EL (cell line): ENCODE measurements at places on chromosomes 1 and 21.
A peak's percentile ranks its signal among the peaks of the same experiment; 100 is the strongest.

DNA sequence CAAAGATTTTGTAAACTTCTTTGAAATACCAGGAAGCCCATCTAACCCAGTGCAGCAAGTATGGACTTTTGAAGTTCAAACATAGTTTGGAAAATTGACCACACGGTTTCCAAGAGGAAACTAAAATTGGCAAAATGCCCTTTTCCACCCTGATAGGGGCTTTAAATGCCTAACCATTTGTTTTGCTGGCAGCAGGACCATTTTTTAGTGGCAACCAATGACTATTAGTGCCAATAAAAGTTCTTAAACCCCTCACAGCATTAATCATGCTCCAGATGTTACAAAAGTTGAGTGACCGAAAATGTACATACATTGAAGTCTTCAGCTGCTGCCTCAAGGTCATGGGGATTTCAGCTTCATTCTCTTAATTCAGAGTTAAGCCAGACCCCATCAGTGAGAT lies 46.4 kb upstream of the ENAH start:
- DNase-seq = peak; percentile 11

- DNase-seq = no peak
Measured at GRCh38 chr1:13517193-13517812, 3.5 kb upstream of the LRRC38 start.

- DNase-seq = no peak
Measured at GRCh38 chr1:3690282-3691065, 38.2 kb downstream of the TP73 start.

GRCh38 chr1:233513431-233513830 lies 100.5 kb upstream of the KCNK1 start:
- DNase-seq = no peak

GRCh38 chr1:173112129-173112528 lies 61.4 kb upstream of the TNFSF18 start:
- peak; percentile 10 for DNase-seq

- DNase-seq = no peak
Measured at GRCh38 chr1:237759377-237759776, 131.3 kb downstream of the ZP4 start.

DNA sequence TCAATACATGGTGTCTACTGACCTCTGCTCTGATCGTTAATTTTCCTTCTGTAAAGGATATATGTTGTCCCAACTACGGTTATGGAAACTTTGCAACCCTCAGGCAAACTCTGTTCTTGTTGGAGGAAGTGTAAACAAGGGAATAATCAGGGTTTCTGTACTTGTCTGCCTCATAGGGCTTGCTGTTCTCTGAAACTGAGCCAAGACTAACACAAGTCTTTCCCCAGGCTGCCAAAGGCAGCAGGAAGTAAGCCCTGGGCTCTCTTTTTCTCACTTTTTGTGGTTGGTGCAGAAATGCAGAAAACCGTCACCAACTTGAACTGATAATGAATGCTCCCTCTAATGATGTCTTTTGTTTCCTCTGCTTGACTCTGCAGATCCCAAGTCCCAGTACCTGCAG lies 7.6 kb downstream of the CYP4X1 start:
- DNase-seq = peak; percentile 2

DNA sequence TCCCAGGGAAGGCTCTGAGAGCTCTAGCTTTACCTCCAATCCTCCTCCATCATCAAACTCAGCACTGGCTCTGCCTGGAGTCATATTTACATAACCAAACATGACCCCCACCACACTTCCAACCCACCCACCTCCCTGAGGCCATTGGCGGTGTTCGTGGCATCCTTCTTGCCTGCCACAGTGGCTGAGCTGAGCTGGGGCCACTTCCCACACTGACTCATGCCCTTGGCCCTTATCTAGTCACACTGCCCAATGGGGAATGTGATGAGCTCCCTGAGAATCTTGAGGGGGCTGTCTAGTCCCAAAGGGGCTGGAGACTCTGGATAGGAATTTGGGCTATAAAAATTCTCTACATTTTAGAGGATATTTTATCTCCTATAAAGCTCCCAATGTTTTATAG lies 230.9 kb upstream of the IRF2BP2 start:
- peak; percentile 77 for DNase-seq

- DNase-seq = peak; percentile 45
Measured at GRCh38 chr21:43880111-43880985, 15.3 kb downstream of the AGPAT3 start.

- DNase-seq = no peak
Measured at GRCh38 chr1:102096162-102096561, 99.4 kb upstream of the OLFM3 start.

GRCh38 chr1:101479945-101480344 lies 243.1 kb downstream of the S1PR1 start:
- DNase-seq = no peak

GRCh38 chr21:31732597-31733550 lies 956 bp upstream of the SCAF4 start:
- peak; percentile 39 for DNase-seq

DNA sequence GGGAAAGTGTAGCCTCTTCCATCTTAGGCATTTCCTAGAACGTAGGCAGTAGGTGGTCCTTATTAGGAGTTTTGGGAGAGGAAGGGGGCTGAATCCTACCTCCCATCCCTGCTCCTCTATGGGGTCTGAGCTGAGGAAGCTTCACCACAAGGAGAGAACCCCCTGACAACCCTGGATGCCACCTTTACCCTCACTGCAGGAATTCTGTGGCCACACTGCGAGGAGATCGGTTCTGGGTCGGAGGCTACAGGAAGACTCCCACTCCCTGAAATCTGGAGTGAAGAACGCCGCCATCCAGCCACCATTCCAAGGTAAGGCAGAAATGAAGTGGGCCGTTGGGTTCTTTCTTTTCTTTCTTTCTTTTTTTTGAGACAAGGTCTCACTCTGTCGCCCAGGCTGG lies 1.5 kb downstream of the MX1 start:
- no peak for DNase-seq

DNA sequence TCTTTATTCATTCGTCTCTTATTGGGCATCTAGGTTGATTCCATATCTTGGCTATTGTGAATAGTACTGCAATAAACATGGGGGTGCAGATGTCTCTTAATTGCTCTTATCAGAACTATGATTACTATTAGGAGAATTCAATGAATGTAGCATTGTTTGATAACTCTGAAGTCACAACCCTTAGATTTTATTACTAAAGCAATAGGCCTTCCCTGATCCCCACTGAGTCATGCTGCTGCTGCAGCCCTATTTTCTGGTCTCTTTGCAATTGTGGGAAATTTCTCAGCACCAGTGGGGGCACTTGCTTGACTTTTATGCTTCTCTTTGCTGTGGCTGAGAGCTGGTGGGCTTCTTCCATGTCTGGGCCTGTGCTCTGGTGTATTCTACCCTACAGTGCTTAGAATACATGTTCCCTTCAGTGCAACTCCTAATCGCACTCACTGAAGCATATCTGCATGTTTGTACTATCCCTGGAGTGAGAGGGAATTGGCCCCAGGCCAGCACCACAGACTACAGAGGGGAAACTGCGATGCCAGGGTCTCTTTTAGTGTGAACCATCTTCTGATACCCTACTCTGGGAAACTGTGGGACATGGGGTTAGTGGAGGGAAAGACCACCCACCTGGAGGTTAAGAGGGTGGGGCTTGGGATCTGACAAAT lies 52.2 kb upstream of the ROR1 start:
- DNase-seq = peak; percentile 53

DNA sequence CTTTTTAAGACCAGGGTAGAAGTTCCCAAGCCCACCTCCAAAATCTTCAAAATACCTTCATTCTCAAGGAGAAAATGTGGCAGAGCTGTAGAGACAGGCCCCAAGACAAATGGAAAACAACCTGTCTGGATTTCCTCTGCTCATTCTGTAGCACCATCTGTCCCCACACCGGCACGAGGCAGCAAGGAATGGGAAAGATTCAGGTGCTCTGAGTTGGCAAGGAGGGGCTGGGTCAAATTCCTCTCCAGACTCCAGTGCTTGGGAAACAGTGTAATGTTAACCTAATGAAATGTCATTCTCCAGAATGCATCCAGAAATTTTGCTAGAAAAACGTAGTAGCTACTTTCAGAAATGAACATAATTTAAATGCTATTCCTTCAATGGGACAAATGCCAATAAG lies 9.3 kb downstream of the PABPC4 start:
- no peak for DNase-seq

GRCh38 chr1:52551507-52552235 lies 1.2 kb downstream of the TUT4 start:
- peak; percentile 57 for DNase-seq

GRCh38 chr1:47435506-47436303 lies 2.1 kb upstream of the FOXD2 start:
- no peak for DNase-seq

DNA sequence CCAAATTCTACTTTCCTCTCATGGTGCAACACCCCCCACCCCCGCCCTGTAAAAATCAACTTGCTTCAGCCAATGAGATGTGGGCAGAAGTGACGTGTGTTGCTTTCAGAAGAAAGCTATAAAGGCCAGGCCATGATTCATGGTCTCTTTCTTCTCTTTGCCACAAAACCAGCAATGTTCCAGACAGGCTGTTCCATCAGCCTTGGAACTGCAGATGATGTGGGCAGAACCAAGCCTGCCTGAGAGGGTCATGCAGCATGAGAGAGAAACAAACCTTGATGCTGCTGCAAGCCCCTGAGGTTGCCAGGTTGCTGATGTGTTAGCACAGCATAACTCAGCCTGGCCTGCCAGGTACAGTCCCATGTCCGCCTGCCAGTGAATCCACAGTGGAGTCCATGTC lies 41.8 kb downstream of the MIS18A start:
- DNase-seq = no peak

DNA sequence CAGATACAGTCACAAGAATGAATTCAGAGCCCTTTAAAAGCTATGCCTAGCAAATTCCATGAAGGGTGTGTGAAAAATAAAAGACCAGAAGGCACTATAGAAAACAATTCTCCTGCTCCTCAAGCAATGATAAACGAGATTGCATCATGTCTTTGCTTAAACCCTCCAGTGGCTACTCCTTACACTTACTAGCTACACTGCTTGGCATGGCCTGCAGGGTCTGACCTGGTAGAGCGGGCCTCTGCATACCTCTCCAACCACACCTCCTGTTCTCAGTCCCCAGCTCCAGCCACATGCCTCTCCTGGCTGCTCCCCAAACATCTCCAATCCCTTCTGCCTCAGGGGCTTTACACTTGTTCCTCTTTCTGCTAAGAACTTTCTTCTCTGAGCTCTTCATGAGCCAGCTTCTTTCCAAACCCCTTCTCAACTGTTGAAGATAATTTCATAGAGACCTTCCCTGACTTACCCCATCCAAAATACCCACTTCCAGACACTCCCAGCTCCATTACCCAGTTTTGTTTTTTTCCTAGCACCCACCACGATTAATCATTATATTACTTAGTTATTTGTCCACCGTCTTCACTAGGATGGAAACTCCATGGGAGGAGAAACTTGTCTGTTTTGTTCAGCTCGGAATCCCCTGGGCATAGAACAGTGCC lies 11.2 kb upstream of the CREG1 start:
- DNase-seq = peak; percentile 36

DNA sequence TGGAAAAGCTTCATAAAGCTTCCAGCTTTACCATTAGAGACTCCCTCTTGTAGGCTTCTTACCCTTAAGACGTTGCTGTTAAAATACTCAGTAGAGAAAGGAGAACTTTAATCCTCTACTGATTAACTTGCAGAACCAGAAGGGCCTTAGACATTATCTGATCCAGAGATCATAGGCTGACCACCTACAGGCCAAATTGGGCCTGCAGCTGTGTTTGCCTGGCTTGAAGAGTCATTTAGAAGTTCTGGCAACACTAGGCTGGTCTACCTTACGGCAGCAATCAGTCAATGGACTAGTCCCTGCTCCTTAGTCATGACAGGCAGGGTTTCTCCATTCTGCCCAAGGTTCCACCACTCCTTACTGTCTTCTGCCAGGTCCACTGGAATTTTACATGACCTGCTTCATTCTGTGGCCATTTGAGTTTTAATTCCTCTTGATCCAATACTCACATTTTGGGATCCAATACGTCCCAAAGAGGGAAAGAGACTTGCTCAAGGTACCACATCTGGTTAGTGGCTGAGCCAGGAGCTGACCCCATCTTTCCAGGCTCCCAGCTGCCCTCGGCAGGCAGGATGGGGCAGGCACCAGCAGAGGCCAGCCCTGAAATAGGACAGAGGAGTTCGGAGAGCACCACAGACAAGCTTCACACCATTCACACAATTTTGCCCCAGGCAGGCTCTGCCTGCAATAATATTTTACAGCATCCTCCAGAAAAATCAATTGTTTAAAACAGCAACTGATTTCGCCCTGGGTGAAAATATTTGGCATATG lies 96.8 kb downstream of the TNR start:
- DNase-seq = no peak

DNA sequence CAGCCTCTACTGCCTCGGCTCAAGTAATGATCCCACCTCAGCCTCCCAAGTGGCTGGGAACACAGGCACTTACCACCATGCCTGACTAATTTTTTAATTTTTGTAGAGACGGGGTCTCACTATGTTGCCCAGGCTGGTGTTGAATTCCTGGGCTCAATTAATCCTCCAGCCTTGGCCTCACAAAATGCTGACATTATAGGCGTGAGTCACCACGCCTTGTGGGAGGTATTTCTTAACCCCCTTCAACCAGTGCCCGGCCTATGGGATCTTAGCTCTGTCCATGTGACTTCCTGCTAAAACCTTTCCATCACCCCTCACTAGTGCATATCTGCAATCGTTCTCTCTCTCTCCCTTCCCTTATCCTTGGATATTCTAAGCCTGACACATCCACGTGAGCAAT lies 86.4 kb downstream of the FOXD2 start:
- DNase-seq = no peak

DNA sequence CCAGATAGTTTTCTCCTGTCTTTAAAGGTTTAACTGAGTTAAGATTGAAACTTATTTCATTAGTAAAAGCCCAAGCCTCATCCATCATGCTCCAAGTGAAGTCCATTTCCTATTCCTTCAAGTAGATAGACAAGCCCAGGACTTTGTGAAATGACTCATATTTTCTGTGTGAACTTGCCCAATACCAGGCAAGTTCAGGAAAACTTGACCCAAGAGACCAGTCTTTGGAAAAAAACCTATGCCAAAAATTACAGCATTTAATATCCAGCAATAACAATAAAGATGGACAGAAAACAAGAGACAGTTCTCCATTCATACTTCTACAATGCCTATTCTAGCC lies 405 bp upstream of the RAB29 start:
- peak; percentile 59 for DNase-seq

- peak; percentile 6 for DNase-seq
Measured at GRCh38 chr21:28884481-28884880, 108.2 kb downstream of the LTN1 start.

DNA sequence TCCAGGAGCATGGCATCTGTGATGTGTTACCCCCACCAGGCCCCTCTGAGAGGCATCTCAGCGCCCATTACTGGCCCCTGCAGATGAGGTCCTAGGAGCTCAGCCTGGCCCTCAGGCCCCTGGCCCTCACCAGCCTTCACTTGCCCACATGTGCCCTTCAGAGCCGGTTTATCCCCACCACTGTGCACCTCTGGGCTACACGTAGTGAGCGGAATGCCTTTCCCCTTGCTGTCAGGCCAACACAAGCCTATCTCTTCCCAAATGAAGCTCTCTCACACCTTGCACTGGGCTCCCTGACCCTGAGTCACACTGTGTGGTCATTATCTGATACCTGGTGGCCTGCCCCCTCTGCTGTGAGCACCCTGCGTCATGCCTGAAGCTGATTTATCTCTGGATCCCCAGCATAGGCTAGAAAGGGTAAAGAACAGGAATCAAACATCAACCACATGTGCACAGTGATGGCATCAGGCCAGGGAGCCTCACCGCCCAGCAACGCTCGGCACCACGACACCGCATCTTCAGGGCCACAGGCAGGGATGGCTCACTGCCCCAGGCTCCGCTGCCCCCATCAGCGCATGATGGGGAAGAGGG lies 49.1 kb downstream of the GLIS1 start:
- DNase-seq = no peak
